ENCODE measurements at places on chromosomes 4 and X. TPM values are rescaled to one million over a fixed set of nuclear protein-coding genes. Genes with fewer than 3 reads are reported as not detected.

The CTAG2 gene
- not detected for polyA plus RNA-seq

The RNF175 gene
- not detected for polyA plus RNA-seq

The SMARCA1 gene
- polyA plus RNA-seq, result 7.9 TPM

The TSPAN6 gene
- 13.5 TPM for polyA plus RNA-seq

The PWWP3B gene
- polyA plus RNA-seq, result 0.25 TPM

The SUPT20HL2 gene
- polyA plus RNA-seq, result not detected

The PPARGC1A gene
- 2.0 TPM for polyA plus RNA-seq

The PDGFRA gene
- polyA plus RNA-seq, result 8.2 TPM

DNA sequence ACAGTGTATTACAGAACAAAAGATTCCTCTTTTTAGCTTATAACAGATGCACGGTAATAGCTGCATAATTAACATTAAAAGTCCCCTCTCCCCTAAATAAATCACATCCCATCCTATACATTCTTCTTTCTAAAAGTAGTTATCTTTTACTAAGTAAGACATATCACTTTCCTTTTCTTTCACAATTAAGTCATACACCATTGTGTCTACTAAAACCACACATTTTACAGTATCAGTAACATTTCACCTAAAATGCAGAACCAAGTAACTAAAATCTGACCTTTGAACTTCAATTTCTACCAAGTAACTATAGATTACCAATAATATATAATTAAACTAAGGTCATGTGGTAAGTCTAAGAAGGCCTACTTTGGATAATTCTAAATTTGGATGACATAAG lies 14.2 kb downstream of the DHX15 start:
- no peak for DNase-seq

- DNase-seq, result peak; percentile 78
Measured at GRCh38 chr4:145557720-145558119, 61.5 kb upstream of the MMAA start.

DNA sequence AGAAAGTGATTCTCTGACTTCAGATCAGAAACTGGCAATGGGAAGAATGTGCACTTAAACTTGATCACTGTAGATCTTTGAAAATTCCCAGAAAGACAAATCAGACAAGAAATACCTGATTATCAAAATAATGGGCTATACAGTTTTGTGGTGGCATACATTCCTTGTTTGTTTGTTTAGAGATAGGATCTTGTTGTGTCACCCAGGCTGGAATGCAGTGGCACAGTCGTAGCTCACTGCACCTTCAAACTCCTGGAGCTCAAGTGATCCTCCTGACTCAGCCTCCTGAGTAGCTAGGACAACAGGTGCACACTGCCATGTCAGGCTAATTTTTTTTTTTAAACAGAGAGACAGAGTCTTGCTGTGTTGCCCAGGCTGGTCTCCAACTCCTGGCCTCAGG lies 81.0 kb upstream of the SPRY1 start:
- no peak for DNase-seq

- DNase-seq, result no peak
Measured at GRCh38 chrX:27751976-27752375, 55.8 kb upstream of the MAGEB10 start.

GRCh38 chr4:53004497-53005148 lies 142.5 kb downstream of the RASL11B start:
- no peak for DNase-seq

DNA sequence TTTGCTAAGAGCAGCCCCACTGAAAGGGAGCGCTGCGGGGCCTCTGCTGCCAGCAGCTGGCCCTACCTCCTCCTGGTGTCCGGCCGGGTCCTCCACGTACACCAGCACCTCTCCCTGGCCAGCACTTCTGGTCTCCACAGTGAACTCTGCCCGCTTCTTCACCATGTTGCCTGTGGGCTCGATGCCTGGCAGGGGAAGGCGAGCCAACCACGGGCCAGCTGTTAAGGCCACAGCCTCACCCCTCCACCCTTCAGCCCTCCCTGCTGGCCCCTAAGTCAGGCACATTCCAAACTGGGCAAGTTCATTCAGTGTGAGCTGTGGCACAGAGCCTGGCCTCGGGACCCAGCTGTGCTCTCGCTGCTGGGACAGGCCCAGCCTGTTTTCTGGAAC lies 7.8 kb downstream of the FLNA start:
- no peak for DNase-seq

DNA sequence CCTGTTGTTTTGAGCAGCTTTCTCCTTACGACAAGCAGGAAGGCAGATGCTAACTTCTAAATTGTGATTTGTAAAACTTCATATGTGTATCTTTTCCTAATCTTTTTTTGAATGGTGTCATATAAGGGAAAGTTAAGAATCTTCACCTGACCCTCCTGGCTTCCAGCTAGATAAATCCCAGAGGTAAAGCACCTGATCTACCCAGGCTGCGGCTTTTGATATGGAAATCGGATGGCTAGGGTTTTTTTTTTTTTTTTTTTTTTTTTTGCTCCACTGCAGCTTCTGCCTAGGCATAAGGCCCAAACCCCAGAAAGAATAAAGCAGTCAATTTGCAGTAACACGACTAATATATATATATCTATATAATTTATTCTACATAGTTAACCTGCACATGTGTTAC lies 10.0 kb downstream of the MAB21L2 start:
- DNase-seq, result no peak

- DNase-seq, result no peak
Measured at GRCh38 chr4:105106426-105106825, 40.2 kb upstream of the TET2 start.

DNA sequence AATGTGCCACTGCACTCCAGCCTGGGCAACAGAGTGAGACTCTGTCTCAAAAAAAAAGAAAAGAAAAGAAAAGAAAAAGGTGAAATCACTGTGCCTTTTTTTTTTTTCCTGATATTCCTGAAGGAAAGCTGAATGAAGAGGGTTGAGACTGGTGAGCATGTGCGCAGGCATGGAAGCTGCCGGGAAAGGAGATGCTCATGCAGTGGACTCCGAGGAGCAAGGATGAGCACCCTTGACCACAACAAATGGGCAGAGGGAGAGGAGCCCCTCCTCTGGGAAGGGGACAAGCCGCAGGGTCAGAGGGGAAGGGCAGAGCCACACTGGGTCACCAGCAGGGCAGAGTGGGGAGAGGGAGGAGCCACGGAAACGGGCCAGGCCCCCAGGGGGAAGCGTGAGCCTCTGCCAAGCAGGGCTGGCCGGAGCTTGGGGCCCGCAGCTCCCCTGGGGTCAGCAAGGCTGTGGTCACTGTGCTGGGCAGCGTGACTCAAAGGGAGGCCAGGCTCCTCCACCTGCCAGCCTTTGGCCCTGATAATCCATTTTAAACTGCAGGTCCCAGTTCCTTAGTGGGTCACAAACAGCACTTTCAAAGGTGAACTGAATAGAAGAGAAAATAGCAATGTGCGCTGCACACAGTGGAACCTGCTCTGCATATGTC lies 79.8 kb downstream of the NAT8L start:
- no peak for DNase-seq

- no peak for DNase-seq
Measured at GRCh38 chrX:12076046-12076445, 62.2 kb upstream of the FRMPD4 start.

GRCh38 chr4:1458581-1458980 lies 52.3 kb upstream of the NKX1-1 start:
- no peak for DNase-seq

- no peak for DNase-seq
Measured at GRCh38 chr4:117699595-117699994, 334.7 kb upstream of the NDST3 start.

GRCh38 chr4:123785538-123785937 lies 388.9 kb downstream of the SPRY1 start:
- peak; percentile 27 for DNase-seq

GRCh38 chrX:131828482-131828881 lies 194.6 kb upstream of the STK26 start:
- no peak for DNase-seq
